Retinal pigment epithelial cell (primary cell): ENCODE measurements at places on chromosomes 3 and 15.

DNA sequence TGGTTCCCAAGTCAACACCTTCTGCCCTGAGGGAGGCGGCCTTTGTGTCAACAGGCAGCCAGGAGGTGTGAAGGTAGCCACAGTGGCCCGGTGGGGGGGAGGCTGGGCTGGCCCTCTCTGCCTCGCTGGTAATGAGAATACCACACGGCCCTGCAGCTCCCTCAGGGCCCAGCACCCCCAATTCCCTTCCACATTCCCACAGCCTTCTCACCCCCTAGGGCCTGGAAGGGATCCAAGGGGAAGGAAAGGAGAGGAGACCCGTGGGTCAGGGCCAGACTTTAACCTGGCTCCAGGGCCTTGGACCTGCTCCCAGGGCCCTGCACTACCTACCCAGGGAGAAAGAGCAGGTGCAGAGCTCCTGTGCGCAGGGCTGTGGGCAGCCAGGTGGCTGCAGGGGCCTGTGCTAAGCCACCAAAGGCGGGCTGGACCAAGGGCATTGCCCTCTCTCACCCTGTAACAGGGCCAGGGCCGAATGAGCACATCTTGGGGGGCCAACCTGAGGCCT lies 8.7 kb upstream of the MESP2 start:
- DNase-seq, result no peak

- DNase-seq, result no peak
Measured at GRCh38 chr15:57566834-57567233, 24.9 kb upstream of the MYZAP start.

DNA sequence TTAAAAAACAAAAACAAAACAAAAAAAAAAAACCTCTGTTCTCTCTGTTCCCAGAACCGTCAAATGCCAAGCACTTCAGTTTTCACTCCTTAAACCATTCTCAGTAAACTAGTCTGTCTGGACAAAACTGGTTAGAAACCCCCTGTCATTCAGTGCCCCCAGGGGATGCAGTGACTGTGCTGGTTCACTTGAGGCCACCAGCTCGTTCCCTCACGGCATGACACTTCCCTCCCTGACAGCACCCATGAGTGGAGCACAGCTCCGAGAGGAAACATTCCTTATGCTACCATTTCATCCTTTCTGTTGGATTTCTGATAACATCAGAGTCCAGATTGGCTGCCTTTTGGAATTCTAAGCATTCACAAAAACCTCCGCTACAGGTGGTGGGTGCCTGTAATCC lies 244.0 kb upstream of the TPM1 start:
- DNase-seq, result no peak

- DNase-seq, result no peak
Measured at GRCh38 chr3:6282918-6283317, 578.0 kb upstream of the GRM7 start.

DNA sequence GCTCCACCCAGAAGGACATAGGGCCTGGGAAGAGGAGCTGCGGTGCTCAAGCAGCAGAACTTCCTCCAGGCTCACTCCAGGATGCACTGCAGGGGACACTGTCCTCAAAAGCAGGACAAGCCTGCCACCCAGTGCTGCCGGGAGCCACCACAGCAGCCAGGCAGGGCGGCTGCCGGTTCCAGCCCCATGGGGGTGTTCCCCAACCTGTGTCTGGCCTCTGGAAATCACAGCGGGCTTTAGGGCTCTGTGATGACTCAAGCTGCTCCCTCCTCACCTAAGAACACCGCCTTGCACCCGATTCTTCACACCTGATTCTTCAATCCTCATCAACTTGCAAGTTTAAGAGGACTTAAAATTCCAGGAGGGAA lies 71.9 kb upstream of the SLC6A11 start:
- no peak for DNase-seq

GRCh38 chr3:192082730-192083660 lies 622.0 kb downstream of the PYDC2 start:
- DNase-seq, result no peak

GRCh38 chr3:14415501-14415900 lies 13.1 kb downstream of the SLC6A6 start:
- no peak for DNase-seq

DNA sequence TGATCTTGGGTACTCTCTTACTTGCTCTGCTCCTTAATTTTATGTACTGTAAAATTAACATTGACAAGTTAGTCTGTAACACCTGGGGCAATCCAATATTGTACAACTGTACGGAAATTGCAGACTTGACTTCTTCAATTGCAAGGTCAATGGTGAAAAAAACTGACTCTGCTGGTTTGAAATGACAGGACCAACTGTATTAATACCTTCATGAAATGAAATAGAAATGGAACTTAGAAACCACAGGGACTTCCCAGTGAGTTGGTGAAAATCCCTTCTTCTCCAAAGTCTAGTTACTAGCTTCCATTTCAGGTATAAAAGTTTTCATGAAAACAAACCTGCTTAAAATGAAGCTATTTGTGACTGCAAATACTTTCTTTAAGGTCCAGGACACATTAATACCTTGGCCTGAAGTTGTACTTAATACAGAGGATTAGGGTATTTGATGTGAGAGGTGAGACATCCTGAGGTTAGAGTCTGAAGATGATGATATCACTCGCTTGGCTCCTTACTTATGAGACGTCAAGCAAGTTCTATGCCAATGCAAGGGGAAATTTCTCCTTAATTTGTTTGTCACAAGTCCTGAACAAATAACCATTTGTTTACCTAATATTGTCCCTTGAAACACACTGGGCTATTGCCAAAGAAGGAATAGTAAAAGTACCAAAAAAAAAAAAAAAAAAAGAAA lies 226.2 kb upstream of the TP63 start:
- no peak for DNase-seq

DNA sequence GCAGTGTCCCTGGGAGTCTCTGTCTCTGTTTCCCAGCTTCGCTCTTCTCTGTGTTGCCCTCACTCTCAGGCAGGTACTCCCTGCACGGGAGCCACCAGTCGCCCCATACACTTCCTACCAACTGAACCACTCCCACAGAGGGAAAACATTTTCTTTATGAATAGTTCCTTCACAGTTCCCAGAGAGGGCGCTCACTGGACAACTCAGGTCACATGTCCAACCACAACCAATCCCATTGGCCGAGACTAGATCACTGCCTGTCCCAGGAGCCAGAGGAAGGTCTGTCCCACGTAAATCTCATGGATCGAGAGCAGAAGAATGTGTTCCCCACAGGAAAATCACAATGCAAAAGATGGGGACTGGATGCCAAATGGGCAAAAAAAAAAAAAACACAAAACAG lies 26.1 kb downstream of the GRK7 start:
- DNase-seq, result no peak

DNA sequence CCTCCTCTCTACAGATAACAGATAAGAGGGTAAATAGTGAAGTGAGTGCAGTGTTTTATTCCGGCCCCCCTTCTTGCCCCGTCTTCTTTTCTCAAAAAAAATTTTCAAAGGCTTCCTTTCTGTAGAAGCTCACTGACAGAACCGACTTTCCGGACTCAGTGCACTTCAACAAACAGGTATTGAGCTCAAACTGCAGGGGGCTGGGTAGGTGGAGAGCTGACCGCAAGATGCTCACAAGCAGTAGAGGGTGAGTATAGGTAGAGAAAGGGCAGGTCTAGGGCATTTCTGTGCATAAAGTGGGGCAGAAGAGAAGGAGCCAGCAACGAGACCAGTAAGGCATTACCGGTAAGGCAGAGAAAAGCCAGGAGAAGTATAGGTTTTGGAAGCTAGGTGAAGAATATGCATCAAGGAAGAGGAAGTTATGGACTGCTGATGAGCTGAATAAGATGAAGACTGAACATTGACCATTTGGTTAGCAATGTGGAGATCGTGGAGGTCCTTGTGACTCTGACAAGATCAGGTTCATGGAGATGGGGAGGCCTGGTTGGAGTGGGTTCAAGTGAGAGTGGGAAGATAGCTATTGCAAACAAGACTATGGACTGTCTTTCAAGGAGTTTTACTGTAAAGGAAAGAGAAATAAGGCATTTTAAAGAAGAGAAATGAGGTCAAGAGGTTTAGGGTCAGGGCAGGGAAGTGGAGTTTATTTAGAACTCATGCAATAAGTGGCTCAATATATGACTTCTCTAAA lies 97.4 kb downstream of the ST6GAL1 start:
- DNase-seq, result no peak

GRCh38 chr3:12891985-12892839 lies 50.8 kb upstream of the RPL32 start:
- no peak for DNase-seq
